Small intestine (tissue), 16 donors: ENCODE measurements at places on chromosomes 13 and 19. TPM values are rescaled to one million over a fixed set of nuclear protein-coding genes. Genes with fewer than 3 reads are reported as not detected.

Gene ZBTB32
- 0.35 TPM for polyA plus RNA-seq

Gene DNAAF3
- not detected for polyA plus RNA-seq

DNA sequence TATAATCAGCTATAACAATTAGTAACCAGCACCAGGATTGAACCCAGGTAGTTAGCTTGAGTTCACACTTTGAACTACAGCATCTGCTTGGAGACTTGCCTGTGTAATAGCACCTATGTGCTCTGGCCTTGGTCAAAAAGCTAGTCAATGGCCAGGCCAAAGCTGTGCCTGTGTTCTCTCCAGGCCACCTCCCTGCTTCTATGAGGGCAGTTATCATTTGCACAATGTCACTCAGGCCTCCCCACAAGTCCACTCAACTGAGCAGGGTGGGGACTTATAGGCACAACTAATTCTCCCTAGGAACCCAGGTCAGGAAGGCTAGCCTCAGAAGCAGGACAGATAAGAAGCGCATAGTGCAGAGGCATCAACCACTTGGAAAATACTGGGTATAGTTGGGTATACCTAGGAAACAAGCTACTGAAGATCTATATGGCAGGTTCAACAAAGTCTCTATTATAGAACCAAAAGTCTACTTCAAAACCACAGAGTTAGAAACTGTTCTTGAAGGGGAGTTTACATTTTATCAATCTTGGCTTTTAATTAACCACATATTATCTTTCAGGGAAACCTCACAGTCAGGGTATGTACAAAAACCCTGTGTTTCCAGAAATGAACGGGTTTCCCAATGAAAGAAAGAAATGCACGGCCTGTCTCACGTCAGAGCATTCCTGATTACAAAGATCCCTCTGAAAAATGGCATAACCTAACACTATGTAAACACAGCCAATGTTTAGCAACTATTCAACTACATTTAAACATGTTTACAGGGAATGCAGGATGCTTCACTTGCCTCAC is 140.9 kb downstream of the ABCC4 start:
- peaks cover 6% of the 10 kb centered on the region for H3K36me3 ChIP-seq
- no peak overlapping the region for H3K4me3 ChIP-seq
- no peaks in the 10 kb centered on the region for H3K4me1 ChIP-seq
- no peaks in the 10 kb centered on the region for H3K27me3 ChIP-seq
- DNase-seq = no peak

DNA sequence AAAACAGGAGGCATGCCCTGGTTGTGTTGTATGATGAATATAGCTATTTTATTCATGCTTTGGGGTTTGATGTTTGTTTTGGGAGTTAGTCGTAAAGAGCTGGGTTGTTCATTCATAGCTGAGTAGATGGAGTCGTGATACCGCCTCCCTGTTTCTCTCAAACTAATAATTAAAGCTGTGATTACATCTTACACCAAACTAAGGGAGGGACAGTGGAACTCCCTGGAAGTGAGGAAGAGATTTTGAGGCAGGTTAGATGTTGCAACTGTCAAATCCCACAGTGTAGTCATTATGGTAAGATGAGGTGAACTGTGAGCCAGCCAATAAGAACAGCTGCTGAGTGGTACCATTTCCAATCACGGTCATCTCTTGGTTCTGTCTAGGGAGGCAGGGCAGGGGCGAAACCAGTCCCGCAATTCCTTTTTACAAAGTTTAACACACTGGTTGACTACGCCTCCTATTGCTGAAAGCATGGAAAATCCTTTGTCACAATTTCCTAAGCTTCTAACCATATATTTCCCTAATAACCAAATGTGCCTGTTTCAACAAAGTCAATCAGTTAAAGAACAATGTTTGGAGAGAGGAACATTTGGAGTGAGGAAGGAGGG is 207.6 kb upstream of the SERP2 start:
- no peak for DNase-seq
- H3K27me3 ChIP-seq = no peaks in the 10 kb centered on the region
- no peaks in the 10 kb centered on the region for H3K36me3 ChIP-seq
